ENCODE measurements at places on chromosomes 11 and 22. TPM values are rescaled to one million over a fixed set of nuclear protein-coding genes. Genes with fewer than 3 reads are reported as not detected.

The FREY1 gene
- total RNA-seq: 2.8 TPM

DNA sequence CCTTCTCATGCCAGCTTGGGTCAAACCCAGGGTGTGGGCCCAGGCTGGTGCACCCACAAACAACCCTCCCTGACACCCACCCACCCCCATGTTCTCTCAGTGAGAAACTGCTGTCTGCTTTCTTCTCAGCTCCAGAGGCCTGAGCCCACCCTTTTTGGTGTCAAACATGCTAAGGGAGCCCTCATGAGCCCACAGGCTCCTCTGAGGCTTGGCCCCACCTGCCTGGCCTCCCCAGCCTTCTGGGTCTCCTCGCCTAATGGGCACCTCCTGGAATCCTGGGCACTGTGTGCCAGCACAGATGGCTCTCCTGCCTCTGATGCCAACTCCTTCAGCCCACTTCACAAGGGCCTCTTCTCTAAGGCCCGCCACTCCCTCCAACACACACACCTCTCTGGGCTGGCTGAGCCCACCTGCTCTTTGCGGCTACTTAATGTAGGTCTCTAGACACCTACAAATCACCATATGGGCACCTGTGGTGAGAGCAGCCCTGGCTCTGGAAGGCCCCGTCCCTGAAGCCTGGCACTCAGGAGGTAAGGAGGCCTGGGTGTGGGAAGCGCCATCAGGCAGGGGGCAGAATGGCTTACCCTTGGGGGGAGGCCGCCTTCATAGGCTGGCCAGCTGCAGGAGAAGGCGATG lies 4.4 kb downstream of the NAGA start:
- H3K27ac ChIP-seq: no peak overlapping the region
- H3K4me1 ChIP-seq: peaks cover 4% of the 10 kb centered on the region
- peaks cover 9% of the 10 kb centered on the region for H3K36me3 ChIP-seq
- H3K4me3 ChIP-seq: no peak overlapping the region

- H3K36me3 ChIP-seq: no peaks in the 10 kb centered on the region
- peaks cover 10% of the 10 kb centered on the region for H3K27me3 ChIP-seq
- no peak overlapping the region for H3K27ac ChIP-seq
- no peak overlapping the region for H3K4me3 ChIP-seq
Measured at GRCh38 chr11:33984682-33985389, 66.7 kb upstream of the CAPRIN1 start.

DNA sequence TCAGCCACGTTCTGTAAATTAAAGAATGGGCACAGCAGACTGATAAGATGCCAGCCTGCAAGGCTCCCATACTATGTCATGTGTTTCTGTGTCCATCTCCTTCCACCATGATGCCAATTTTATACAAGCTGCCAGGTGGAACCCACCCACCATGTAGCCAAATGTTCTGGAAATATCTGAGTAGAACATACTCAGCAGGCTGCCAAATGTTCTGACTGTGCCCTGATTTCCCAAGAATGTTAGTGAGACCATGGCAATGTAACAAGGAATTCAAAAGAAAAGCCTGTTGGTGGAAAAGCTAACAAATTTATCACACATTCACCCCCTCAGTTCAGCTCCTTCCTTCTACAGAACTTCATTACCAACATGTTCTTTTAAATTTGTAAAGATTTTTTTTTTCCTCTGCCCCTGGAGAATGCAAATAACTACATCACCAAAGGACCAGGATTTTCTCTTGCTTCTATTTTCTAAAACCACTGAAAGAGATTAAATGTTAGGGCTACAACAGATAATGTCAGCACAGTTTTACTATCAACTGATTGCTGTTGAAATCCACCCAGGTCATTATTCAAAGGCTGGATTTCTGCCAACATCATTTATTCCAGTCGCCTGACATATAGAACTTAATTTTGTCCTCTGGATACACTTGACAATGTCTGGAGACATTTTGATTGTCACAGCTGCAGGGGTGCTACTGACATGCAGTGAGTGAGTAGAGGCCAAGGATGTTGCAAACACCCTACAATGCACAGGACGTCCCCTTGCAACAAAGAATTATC lies 3.1 kb downstream of the DMC1 start:
- no peak overlapping the region for H3K4me3 ChIP-seq
- no peaks in the 10 kb centered on the region for H3K27me3 ChIP-seq
- DNase-seq: no peak
- H3K4me1 ChIP-seq: peaks cover 24% of the 10 kb centered on the region
- H3K27ac ChIP-seq: peak overlapping the region; percentile 53

DNA sequence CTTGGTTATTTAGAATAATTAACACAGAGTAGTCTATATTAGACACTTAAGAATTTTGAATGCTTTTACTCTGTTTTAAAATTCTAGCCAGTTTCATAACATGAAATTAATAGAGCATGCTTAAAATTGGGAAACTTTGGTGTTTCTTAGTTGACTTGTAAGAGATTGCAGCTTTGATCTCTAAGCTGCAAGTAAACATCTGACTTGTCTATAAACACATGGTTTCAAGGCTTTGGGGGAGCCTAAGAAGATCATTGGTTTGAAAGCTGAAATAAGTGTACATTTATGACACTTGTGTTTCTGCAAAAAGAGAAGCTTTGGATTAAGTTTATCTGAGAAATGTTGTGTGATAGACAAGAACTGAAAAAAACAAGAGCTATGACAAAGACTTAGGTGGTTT lies 37.8 kb downstream of the YAP1 start:
- peaks cover 11% of the 10 kb centered on the region for H3K36me3 ChIP-seq
- H3K27me3 ChIP-seq: no peaks in the 10 kb centered on the region
- no peak overlapping the region for H3K27ac ChIP-seq

- no peaks in the 10 kb centered on the region for H3K36me3 ChIP-seq
- H3K27me3 ChIP-seq: peaks cover 8% of the 10 kb centered on the region
- no peak overlapping the region for H3K4me3 ChIP-seq
- H3K4me1 ChIP-seq: peaks cover 15% of the 10 kb centered on the region
Measured at GRCh38 chr11:69157156-69157821, 1.6 kb downstream of the SMIM38 start.

- H3K27ac ChIP-seq: no peak overlapping the region
- no peak for DNase-seq
Measured at GRCh38 chr22:33871935-33872334, 48.3 kb downstream of the LARGE1 start.

DNA sequence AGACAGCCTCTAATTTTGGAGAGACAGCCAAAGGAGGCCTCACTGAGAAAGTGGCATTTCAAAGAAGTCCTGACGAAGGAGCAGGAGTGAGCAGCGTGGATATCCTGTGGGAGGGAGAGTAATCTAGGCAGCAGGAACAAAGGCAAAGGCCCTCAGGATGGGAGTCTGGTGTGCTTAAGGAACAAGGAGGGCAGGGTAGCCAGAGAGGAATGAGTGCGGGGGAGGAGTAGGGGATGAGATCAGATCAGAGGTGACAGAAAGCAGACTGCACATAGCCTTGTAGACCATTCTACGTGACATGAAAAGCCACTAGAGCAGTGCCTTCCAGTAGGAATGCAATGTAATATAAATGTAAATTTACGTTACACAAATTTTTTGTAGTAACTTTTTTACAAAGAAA lies 5.6 kb downstream of the SLC36A4 start:
- H3K4me3 ChIP-seq: peak overlapping the region; percentile 7
- peaks cover 23% of the 10 kb centered on the region for H3K36me3 ChIP-seq
- H3K27ac ChIP-seq: peak overlapping the region; percentile 17

DNA sequence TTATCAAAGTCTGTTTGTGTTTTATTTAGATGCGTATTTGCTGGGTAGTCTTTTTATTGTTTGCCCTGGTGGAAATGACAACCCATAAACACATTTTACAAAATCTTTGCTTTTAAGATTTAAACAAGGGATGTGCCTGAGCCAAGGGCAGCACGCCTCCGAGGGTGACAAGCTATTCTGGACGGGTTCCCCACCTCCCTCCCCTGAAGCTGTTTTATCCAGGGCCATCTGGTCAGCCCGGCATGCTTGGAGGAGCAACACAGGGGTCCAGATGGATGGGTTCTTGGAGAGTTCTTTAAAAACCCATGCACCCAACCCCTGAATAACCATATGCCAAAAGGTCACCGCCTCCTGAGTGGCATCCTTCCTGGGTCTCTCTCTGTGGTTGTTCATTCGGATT lies 408.9 kb downstream of the OPCML start:
- no peak overlapping the region for H3K27ac ChIP-seq
- peaks cover 4% of the 10 kb centered on the region for H3K27me3 ChIP-seq
- H3K4me3 ChIP-seq: no peak overlapping the region
- H3K36me3 ChIP-seq: no peaks in the 10 kb centered on the region
- H3K4me1 ChIP-seq: no peaks in the 10 kb centered on the region

DNA sequence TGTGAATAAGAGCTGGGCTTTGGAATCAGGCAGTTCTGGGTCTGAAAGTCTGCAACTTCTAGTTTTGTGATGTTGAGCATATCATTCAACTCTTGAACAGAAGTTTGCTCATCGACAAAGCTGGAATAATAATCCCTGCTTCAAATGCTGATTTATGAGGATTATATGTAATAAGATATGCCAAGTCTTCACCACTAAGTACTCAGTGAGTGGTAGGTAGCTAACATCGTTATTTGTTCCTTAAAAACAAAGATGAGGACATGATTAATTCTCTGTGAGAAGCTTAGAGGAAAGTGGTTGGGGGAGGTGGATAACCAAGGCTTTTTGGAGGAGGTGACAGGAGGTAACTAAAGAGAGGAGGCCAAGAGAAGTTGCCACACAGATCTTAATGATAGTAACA lies 96.5 kb downstream of the ME3 start:
- no peak overlapping the region for H3K4me3 ChIP-seq
- no peak for DNase-seq
- H3K27me3 ChIP-seq: no peaks in the 10 kb centered on the region

GRCh38 chr11:92137747-92138146 lies 86.9 kb upstream of the FAT3 start:
- H3K27ac ChIP-seq: no peak overlapping the region
- H3K36me3 ChIP-seq: no peaks in the 10 kb centered on the region
- DNase-seq: no peak
- no peaks in the 10 kb centered on the region for H3K27me3 ChIP-seq

GRCh38 chr22:37985751-37986281 lies 1.5 kb upstream of the SOX10 start:
- peaks cover 2% of the 10 kb centered on the region for H3K4me1 ChIP-seq
- peaks cover 2% of the 10 kb centered on the region for H3K36me3 ChIP-seq
- peaks cover 40% of the 10 kb centered on the region for H3K27me3 ChIP-seq

The STK33 gene
- 22.6 TPM for total RNA-seq

- H3K27me3 ChIP-seq: no peaks in the 10 kb centered on the region
- H3K27ac ChIP-seq: no peak overlapping the region
- H3K36me3 ChIP-seq: no peaks in the 10 kb centered on the region
- no peak overlapping the region for H3K4me3 ChIP-seq
Measured at GRCh38 chr11:96680211-96681018, 290.6 kb downstream of the JRKL start.

GRCh38 chr11:35223991-35224390 lies 85.0 kb downstream of the CD44 start:
- no peaks in the 10 kb centered on the region for H3K36me3 ChIP-seq
- no peaks in the 10 kb centered on the region for H3K4me1 ChIP-seq
- H3K4me3 ChIP-seq: no peak overlapping the region
- H3K27ac ChIP-seq: no peak overlapping the region
- no peak for DNase-seq

DNA sequence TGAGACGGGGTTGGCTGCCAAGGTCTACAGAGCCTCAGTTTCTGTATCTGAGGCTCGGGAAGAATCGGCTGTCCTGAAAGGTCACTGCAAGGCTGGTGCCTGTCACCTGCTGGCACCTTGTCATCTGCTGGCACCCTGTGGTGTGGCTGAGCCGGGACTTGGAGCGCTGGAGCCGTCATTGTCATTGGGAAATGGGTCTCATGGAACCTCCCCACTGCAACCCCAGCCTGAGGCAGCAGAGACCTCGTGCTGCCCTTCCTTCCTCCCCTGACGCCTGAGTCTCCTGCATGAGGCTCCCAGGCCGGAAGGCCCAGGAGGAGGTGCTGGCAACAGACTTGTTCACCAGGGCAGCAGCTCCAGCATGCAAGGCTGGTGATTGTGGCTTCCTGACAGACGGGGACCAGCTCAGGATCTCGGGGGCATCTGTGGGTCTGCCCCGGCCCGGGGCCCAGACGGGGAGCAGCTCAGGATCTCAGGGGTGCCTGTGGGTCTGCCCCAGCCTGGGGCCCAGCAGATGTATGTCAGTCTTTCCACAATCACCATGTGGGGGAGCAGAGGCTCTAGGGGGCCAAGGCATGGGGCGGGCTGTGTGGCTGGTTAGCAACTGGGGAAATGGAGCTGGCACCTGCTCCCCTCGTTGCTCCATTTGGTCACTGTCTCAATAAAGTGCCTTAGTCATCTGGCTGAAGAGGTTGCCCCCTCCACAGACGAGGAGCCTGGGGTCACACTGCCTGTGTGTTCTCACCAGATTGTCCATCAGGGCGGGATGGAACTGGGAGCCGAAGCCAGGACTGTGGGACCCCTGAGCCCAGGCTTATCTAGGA lies 668.7 kb downstream of the BRD1 start:
- H3K27ac ChIP-seq: no peak overlapping the region
- peaks cover 7% of the 10 kb centered on the region for H3K27me3 ChIP-seq
- H3K4me3 ChIP-seq: no peak overlapping the region
- no peak for DNase-seq

DNA sequence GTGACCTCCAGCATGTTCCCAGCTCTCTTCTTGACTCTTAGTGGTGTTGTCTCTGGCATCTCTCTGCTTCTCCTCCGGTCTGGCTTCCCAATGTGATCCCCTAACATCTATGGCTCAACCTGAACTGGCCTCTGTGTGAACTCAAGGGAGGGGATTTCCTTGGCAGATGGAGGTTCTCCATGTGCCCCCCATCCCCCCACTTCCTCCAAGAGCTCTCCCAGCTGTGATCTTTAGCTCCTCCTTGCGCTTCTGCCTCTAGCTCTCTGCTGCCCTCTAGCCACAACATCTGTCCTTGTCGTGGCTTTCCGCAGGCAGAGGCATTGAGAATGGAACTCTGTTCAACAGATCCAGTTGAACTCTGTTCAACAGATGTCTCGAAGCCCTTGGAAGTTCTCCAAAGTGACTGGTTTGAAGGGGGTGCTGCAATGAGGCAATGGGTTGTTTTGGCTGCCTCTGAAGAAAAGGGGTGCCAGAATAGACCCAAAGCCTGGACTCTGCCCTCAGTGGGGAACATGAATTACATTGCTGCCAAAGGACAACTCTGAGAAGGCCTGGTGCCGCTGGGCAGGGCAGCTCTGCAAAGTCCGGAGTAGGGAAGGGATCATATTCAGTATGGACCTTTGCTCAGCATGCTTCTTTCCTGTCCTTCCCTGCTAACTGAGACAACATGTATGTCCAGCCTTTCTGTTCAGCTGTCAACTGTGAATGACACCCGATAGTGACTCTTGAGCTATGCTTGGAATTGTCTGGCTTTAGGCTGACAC lies 61.9 kb downstream of the ADM start:
- H3K4me3 ChIP-seq: no peak overlapping the region
- no peaks in the 10 kb centered on the region for H3K36me3 ChIP-seq
- H3K4me1 ChIP-seq: peaks cover 6% of the 10 kb centered on the region

GRCh38 chr22:36333644-36334043 lies 54.1 kb downstream of the MYH9 start:
- peaks cover 44% of the 10 kb centered on the region for H3K4me1 ChIP-seq
- no peaks in the 10 kb centered on the region for H3K27me3 ChIP-seq
- peaks cover 22% of the 10 kb centered on the region for H3K36me3 ChIP-seq
- no peak overlapping the region for H3K4me3 ChIP-seq
- no peak for DNase-seq

- H3K27me3 ChIP-seq: no peaks in the 10 kb centered on the region
- DNase-seq: no peak
- H3K4me3 ChIP-seq: no peak overlapping the region
- no peak overlapping the region for H3K27ac ChIP-seq
Measured at GRCh38 chr22:38133331-38133730, 22.8 kb upstream of the BAIAP2L2 start.

- no peak overlapping the region for H3K4me3 ChIP-seq
- no peaks in the 10 kb centered on the region for H3K27me3 ChIP-seq
- DNase-seq: no peak
Measured at GRCh38 chr22:28759861-28760560, 12.5 kb upstream of the CCDC117 start.

GRCh38 chr22:46432164-46433068 lies 96.9 kb downstream of the TRMU start:
- no peak overlapping the region for H3K27ac ChIP-seq
- H3K27me3 ChIP-seq: no peaks in the 10 kb centered on the region
- peaks cover 8% of the 10 kb centered on the region for H3K36me3 ChIP-seq
- H3K4me1 ChIP-seq: no peaks in the 10 kb centered on the region
- DNase-seq: no peak

Measured in progenitor cell of endocrine pancreas (in vitro differentiated cells).